ENCODE measurements at places on chromosomes 7 and 10.
A peak's percentile ranks its signal among the peaks of the same experiment; 100 is the strongest.

GRCh38 chr10:3805201-3805790 lies 20.3 kb upstream of the KLF6 start:
- DNase-seq = peak; percentile 64

- DNase-seq = no peak
These were observed 28.7 kb downstream of the ADCYAP1R1 start for GRCh38 chr7:31080763-31081162.

DNA sequence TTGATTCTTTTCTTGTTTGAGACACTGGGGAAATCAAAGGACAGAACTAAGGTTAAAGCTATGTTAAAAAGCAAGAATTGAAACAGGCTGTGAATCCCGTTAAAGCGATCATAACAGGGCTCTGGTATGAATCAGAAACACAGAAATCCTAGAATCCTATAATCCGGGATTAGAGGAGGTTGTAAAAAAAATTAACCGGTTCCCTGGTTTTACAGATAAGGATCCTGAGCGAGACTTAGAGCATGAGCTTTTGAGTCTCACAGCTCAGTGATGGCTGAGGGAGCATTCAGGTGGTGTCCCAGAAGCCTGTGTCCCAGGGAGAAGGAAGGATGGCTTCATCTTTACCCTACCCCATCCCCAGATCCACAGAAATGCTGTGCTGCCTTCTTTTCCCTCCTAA lies 461.3 kb downstream of the PAXIP1 start:
- no peak for DNase-seq

DNA sequence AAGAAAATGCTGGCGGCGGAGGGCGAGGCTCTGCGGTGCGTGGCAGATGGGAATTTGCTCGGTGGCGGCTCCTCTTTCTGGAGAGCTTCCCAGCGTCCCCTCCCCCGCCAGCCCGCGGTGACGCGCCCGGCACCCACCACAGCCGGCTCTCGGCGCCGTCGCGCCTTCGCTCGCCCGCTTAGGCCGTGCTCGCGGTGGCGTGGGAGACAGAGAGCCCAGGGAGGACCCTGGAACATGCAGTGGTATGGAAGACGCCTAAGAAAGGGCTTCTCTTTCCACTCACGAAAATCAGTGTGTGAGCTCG lies 576 bp upstream of the CSGALNACT2 start:
- DNase-seq = no peak

- DNase-seq = no peak
These were observed 17.9 kb downstream of the OR6B1 start for GRCh38 chr7:144018065-144018464.

DNA sequence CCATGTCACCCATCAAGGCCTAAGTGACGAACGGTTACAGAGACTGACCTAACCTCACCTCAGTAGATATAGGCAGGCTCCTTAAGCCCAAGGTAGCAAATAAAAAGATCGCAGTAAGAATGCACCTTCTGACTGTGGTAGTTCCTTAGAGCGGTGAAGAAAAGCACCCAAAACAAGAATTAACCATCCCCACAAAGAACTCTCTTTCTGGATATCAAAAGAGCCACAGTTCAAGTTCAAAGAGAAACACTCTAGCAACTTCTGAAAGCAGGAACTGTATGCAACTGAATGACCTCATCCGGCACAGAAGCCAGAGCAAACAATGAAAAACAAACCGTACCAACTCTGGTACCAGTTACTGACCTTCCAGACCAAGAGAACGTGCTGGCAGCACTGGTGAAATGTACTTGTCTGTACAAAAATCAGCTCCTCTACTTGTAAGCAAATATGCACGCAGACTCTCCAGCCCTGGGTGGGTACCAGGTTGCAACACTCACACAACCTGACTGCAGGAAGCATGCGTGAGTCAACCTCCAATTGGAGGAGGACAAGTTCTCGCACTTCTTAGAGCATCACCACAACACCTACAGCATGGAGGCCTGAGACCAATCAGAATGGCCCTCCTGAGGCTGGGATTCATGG lies 202.7 kb downstream of the FAM107B start:
- DNase-seq = no peak

DNA sequence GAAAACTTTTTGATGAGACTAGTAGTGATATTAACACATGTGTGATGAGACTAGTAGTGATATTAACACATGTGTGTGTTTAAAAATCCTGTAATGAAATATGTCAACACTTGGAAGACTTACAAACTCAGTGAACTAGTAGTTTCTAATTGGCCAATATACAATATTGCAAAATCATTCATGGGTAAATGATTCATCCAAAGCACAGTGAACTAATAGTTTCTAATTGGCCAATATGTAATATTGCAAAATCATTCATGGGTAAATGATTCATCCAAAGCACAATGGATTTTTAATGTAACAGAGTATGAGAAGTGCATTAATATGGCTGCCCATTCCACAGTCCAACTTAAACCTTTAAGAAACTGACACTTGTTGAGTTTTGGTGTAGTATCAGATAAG lies 77.8 kb downstream of the ATAD1 start:
- peak; percentile 91 for DNase-seq

DNA sequence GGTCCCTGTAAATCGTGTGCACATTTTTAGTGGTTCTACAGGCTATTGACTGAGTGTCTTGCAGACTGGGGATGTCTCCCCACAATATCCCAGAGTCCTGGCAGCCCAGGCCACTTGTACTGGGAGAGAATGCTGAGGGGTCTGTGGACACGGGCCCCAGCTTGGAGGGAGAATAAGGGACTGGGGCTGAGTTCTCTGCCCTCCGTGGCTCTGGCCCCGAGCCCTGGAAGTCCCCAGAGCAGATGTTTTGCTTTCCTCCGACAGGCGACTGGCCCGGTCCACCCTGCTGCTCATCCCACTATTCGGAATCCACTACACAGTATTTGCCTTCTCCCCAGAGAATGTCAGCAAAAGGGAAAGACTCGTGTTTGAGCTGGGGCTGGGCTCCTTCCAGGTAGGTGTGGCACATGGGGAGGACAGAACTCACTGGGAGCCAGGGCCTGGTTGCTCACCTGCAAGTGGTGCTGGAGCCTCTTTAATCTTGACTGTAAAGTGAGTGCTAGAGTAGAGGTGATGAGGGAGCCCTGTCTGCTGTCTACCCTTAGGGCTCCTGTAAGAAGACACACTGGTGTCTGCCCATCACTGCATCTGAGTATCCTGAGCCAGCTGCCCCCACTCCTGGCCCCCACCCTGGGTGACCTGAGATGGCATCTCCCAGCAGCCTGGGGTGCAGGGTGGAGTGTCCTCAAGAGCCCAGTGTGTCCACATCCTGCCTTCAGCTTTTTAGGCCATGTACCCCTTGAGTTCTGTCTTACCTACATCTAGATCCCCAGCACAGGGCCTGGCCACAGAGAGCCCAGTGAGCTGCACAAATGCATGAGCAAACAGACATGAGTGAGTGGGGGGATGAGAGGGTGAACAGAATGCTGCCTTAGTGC lies 51.1 kb downstream of the ADCYAP1R1 start:
- no peak for DNase-seq

DNA sequence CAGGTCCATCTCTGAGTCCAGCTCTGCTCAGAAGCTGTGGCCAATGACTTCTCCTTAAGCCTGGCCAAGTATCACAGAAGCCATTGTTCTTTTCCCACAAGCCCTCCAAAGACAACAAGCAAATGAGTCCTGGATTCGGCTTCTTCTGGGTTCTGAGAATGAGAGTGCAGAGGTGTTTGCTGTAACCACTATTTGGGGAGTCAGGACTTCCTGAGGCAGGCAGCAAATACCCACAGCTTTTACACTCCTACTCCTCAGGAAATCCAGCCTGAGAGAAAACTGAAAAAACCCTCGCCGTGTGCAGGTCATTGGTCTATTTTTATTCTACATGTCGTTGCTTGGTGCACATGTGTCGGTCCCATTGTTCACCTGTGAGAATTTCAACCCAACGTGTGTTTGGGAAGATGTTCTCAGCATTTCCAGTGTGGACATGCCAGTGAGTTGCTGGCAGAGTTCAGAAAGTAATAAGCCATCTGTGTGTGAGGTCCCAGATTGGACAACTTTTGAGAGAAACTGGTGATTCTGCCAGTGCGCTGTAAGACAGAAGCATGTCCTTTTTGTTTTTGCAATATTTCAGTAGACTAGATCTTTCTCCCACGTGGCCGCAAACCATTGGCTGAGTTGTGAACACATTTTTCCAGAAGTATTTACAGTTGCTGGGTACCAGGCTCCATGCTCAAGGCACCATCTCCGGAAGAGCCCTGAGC lies 121.6 kb upstream of the LYZL2 start:
- no peak for DNase-seq

DNA sequence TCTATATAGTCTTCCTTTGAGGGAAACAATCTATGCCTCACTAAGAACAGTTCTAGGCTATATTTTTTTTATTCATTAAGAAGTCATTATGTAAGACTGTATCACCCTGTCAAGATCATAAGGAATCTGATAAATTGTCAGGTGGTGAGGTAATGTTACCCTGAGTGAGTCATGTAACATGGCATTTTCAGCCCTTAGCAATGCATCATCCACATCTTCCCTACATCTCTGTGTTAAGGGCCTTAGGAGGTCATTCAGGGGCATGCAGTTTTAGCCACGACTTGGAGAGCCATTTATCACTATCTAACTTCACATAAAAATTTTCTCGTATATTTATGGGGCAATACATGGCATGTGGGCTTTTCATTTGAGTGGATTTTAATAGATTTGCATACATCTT lies 924.5 kb upstream of the MBL2 start:
- DNase-seq = no peak

- DNase-seq = no peak
These were observed 104.5 kb downstream of the CYP26A1 start for GRCh38 chr10:93178226-93178625.
